Stimulated activated CD8-positive, alpha-beta memory T cell treated with anti-CD3 and anti-CD28 coated beads, Interleukin-4, amount 100 ng/mL, for 24 hours (primary cell): ENCODE measurements at places on chromosomes 7 and 10.
A peak's percentile ranks its signal among the peaks of the same experiment; 100 is the strongest.

DNA sequence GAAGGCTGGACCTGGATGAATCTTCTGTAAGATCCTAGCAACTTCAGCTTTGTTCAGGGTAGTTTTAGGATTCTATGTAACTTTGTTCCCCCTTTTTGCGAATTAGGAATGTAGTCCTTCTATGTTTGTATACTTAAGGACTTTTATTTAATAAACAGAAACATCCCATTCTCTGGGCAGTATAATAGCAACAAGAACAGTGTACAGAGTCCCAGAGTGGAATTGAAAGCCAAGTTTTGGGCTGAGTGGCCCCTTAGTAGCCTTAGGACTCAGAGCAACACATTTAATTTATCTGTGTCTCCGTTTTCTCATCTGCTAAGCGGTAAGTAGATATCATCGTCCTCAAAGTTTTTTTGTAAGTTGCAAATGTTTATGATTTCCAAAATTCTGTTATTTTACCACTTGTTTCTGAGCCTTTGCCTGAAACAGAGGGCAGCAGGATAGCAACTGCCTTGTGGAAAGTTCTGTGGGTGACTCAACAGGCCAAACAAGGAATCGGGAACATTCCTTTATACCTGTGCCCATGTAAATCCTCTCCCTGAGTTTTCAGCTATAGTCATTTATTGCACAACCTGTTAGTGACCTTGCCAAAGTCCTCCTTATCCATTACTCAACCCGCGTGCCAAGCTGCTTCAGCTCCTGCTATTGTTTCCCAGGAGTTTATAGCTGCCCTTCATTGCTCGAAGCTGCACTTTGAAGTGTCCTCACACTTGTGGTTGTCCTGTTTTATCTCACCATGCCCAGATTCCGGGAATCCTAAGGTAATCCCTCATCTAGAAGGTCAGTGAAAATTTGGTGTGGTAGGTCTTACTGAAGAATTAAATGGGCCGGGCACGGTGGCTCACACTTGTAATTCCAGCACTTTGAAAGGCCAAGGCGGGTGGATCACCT lies 199.1 kb upstream of the AHR start:
- DNase-seq, result no peak

DNA sequence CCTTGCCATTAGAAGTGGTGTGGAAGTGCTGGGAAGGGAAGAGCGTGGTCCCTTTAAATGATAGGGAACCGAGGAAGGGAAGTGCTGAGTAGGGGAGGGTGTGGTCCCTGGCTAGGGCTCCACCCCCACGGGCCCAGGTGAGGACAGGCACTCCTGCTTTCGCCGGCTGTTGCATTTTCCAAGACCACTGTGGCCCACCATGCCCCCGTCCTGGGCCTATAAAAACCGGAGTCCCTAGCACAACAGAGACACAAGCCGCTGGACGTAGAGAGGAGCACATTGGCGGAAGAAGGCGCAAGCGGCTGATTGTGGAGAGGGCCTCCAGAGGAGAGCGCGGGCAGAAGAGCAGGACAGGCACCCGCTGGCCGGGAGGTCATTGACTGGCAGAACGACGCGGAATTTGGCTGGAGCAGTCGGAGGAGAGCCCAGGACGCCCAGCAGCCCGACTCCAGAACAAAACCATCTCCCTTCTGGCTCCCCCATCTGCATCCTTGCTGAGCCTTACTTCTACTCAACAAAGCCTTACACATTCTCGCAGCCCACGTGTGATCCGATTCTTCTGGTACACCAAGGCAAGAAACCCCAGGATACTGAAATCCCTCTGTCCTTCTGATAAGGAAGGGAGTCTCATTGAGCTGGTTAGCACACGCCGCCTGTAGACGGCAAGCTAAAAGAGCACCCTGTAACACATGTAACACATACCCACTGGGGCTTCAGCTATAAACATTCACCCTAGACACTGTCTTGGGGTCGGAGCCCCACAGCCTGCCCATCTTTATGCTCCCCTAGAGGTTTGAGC lies 146.2 kb upstream of the LYZL1 start:
- no peak for DNase-seq

- DNase-seq, result no peak
Measured at GRCh38 chr7:55081068-55081467, 62.3 kb downstream of the EGFR start.

DNA sequence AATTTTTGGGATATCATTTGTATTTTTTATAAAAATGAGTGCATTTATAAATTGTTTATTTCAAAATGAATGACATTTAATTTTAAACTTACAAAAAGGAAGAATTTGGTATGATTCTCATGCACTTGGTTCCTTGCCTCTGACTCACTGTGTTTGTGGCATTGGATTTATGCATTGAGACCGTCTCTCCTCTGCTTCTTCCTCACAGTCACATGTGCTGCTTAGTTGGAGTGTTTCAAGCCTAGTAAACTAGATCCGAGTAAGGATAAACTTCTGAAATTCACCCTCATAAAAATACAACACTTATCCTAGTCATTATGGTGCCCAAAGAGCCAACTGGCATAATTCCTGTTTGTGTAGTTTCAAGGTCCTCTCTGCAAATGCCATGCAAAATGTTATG lies 19.1 kb upstream of the FZD8 start:
- no peak for DNase-seq

DNA sequence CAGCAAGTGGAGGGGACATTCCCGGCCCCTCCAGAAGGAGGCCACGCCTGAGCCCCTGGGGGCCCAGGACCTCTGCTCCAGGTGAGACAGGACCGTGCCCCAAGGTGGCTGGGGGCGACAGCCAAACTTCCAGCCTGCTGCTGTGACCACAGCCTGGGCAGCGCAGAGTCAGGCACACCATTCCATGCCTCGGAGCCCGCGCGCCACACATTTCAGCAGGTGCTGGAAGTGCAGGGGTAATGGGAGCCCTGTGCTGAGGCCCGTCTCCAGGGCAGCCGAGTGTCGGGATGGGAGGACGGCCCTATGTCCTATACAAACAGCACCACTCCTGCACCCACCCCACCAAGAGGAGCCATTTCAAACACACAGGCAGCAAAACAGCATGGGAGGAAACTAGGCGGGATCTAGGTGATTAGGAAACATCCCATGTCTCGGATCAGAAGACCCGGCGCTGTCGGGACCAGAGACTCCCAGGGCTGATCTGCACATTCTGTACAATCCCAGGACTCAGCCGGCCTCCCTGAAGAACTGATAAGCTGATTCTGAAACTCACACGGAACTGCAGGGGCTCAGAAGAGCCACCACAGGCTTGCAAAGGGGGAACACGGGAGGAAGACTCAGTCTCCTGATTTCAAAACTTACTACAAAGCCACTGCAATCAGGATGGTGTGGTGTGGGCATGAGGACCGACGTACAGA lies 272.3 kb downstream of the ELFN1 start:
- DNase-seq, result no peak

GRCh38 chr7:3083350-3083749 lies 39.7 kb upstream of the CARD11 start:
- DNase-seq, result no peak

GRCh38 chr7:55132890-55133551 lies 114.2 kb downstream of the EGFR start:
- no peak for DNase-seq

DNA sequence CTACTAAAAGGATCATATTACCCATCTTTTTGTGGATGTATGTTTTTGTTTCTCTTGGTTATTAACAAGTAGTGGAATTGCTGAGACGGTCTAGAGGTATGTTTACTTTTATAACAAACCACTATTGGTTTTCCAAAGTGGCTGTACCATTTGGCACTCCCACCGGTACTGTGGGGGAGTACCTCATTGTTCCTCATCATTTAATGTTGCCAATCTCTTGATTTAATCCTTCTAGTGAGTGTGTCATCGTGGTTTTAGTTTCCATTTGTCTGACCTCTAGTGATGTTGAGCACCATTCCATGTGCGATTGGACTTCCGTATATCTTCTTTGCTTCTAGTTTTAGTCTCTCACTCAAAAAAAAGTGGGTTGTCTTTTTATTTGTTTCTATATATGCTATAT lies 50.4 kb downstream of the RBM33 start:
- DNase-seq, result no peak

- DNase-seq, result no peak
Measured at GRCh38 chr10:119401671-119402395, 140.7 kb downstream of the RGS10 start.

DNA sequence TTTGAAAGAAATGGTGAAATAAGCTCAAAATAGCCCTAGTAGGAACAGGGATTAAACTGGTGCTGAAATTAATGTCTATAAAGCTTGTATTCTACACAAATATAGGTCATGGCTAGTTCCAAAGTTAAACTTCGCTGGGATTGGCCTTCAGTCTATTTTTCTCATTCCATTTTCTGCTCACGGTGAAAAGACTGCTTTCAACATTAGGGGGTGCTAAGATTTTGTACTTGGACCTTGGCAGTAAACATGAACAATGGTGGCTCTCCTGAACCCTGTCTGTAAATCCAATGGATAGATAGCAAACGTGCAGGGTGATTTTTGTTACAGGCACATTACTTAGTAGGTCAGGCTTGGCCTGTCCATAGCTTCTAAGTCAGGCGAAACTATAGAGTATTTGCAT lies 36.0 kb upstream of the RSU1 start:
- DNase-seq, result no peak

- DNase-seq, result no peak
Measured at GRCh38 chr10:3014968-3015367, 52.4 kb upstream of the PFKP start.

DNA sequence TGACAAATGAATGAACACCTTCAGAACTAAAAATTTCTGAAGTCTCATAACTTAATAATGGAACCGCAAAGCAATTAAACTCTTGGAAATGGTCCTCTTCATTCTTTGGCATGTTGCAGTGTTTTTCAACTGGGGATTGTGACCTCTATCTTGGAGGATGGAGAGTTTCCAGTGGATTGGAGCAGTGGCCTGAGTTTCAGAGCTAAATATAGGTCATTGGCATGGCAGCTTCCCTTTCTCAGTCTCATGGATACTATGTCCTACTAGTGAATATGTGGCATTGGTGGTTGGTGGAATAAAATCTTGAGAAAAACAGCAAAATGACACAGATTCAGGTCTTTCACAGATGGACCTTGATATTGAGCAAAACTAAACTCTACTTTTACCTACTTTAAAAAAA lies 24.1 kb upstream of the EPC1 start:
- no peak for DNase-seq

GRCh38 chr10:1056326-1057105 lies at the start of gene WDR37:
WDR37 (plus strand) TSS chr10:1056385; CDS start chr10:1072156, 15,771 bp downstream.
- DNase-seq, result peak; percentile 85

DNA sequence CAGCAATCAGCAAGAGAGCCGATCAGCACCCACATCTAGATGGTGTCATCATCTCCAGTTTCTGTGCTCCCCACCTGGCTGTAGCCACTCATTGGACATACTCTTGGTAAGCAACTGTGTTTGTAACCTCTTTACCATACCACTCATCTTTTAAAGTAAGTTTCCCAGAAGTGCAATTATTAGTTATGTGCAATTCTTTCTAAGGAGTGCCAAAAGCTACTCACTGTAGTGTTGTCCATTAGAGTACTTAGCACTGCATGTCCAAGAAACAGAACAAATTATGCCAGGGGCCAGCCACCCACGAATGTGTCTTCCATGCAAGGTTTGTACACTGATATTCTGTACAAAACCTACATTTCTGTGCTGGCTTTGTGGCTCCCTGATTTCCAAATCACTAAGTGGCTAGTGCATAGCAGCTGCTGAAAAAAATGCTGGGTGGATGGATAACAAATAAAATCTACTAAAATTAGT lies 131.9 kb downstream of the SRPK2 start:
- DNase-seq, result no peak

- DNase-seq, result no peak
Measured at GRCh38 chr7:131967216-131967730, 410.8 kb upstream of the PODXL start.
